Stimulated activated CD8-positive, alpha-beta memory T cell treated with anti-CD3 and anti-CD28 coated beads, Interleukin-4, amount 100 ng/mL, for 1 hour (primary cell): ENCODE measurements at places on chromosomes 6 and 20.

DNA sequence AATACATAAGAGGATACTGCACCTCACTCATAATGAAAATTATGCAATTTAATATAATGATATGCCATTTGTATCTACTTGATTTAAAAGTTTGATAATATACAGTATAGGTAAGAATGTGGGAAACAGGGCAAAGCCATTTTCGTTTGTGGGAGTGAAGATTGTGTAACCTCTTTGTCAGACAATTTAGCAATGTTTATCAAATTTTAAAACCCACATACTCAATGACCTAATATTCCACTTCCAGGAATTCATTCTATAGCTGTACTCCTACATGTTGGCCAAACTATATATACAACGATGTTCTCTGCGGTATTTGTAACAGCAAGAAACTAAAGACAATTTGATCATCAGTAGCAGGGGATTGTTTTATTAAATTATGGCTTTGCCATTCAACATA lies 17.8 kb upstream of the FKBP5 start:
- DNase-seq = no peak

- DNase-seq = no peak
These were observed 8.0 kb upstream of the TNFAIP3 start for GRCh38 chr6:137859025-137859424.

- DNase-seq = no peak
These were observed 19.3 kb upstream of the WFDC2 start for GRCh38 chr20:45450097-45450818.

GRCh38 chr6:51350308-51350904 lies 531.7 kb downstream of the TFAP2B start:
- no peak for DNase-seq

- DNase-seq = no peak
These were observed 162.1 kb upstream of the ZNF337 start for GRCh38 chr20:25858495-25859425.

DNA sequence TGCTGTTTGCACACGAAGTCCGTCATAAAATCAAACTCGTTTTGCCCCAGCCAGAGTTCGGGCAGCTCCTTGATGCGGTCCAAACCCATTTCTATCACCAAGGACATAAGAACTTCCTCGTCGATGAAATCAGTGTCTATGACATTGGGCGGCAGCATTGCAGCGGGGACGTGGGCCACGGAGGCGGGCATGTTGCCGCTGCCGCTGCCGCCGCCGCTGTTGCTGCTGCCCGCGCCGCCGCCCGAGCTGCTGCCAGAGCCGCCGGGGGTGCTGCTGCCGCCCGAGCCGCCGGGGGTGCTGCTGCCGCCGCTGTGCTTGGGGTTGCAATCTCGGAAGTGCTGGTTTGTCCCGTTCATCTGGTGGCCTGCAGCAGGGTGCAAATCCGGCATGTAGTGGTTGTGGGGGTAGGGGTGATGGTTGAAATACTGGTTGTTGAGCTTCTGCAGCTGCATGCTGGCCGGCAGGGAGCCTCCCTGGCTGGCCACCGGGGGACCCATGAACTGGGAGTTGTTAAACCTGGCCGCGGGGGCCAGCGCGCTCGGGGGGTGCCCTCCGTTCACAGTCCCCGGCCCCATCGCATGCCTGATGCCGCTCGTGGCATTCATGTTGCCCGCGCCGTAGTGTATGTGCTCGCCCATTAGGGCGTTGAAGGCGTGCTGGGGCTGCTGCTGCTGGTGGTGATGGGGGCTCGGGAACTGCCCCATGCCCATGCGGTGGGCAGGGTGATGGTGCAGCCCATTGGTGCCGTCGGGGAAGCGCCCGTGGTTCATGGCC lies 1.1 kb downstream of the CITED2 start:
- peak; percentile 29 for DNase-seq

GRCh38 chr6:70103798-70104197 lies 199.1 kb downstream of the COL9A1 start:
- DNase-seq = no peak

GRCh38 chr20:24648481-24648880 lies 179.1 kb downstream of the SYNDIG1 start:
- no peak for DNase-seq

GRCh38 chr20:50308513-50309279 lies 118.1 kb downstream of the CEBPB start:
- no peak for DNase-seq

DNA sequence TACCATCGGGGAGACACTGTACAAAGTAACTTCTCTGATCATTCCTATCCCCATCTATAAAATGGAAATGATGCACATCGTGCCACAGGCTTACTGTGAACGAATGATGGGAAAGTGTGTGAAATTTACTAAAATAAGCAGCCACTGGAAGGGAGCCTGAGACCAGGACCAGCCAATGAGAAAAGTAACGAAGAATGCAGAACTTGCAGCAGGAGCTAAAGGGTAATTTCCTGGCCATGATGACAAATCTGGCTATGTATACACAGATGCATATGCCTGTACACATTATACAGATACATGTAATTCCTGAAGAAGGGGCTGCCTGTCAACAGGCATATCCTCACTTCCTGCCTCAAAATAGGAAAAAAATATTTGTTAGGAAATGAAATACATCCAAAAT lies 47.4 kb downstream of the GMDS start:
- no peak for DNase-seq

GRCh38 chr6:148507774-148508173 lies 165.1 kb downstream of the SASH1 start:
- DNase-seq = no peak

- no peak for DNase-seq
These were observed 188.8 kb upstream of the BTBD3 start for GRCh38 chr20:11728937-11729336.

- DNase-seq = no peak
These were observed 654.0 kb downstream of the COL12A1 start for GRCh38 chr6:74551896-74552295.

GRCh38 chr20:53800883-53801604 lies 207.4 kb upstream of the ZNF217 start:
- DNase-seq = no peak

- no peak for DNase-seq
These were observed 13.6 kb downstream of the CDC5L start for GRCh38 chr6:44401138-44401537.

DNA sequence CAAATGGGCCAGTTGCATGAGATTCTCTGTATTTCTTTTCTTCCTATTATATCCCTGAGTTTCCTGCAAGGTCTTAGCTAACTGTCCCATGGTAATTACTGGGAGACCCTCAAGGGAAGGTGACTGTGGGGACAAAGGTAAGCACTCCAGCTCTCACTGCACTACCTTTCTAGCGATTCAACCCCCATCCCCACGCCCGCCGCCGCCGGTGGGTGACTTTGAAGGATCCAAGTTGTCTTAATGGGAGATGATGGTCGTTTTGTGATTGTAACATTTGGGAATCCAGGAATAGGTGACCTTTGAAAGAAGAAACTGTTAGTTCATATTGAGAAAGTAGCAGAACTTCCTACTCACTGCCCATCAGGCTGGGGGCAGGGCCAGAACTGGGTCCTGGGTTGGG lies 265.5 kb downstream of the LRFN2 start:
- DNase-seq = no peak
